ENCODE measurements at places on chromosomes 1 and 21. TPM values are rescaled to one million over a fixed set of nuclear protein-coding genes. Genes with fewer than 3 reads are reported as not detected.

Gene KCNA2
- total RNA-seq, result 0.68 TPM

Gene FCGR3B
- total RNA-seq, result 9.9 TPM

Gene REN
- 0.23 TPM for total RNA-seq

GRCh38 chr1:177172866-177173265 lies 2.1 kb downstream of the BRINP2 start:
- DNase-seq, result no peak

Gene TMPRSS15
- total RNA-seq, result not detected

DNA sequence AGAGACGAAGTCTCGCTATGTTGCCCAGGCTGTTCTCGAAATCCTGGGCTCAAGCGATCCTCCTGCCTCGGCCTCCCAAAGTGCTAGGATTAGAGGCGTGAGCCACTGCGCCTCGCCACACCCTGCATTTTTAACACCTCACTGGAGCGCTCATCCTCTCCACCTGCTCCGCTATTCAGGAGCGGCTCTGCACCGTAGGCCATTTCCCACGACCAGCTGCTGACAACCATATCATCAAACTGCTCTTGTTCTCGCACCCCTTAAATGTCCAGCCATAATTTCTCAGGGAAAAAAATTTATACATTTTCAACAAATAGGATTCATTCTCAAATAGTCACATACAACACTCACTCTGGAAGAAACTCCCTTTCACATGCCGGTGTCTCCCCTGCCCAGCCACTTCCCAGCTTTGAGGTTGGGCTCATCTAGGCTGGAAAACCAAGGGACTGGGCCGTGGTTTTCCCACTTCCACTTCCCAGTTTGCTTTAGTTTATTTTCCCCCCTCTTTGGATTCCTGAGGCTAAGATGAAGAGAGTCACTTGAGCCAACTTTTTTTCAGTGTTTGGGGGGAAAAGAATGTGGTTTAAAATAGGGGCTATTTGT lies 639 bp upstream of the IPO9 start:
- no peak for DNase-seq

Gene BEST4
- 1.4 TPM for total RNA-seq

- DNase-seq, result peak; percentile 69
These were observed 455 bp downstream of the UCHL5 start for GRCh38 chr1:193058529-193059281.

Gene ADGRL4
- total RNA-seq, result 9.6 TPM

- no peak for DNase-seq
These were observed 481.2 kb upstream of the NR5A2 start for GRCh38 chr1:199546323-199546722.

GRCh38 chr1:41073971-41074370 lies 52.4 kb upstream of the SLFNL1 start:
- no peak for DNase-seq
